Gastroesophageal sphincter (tissue), 4 donors: ENCODE measurements at places on chromosomes 11 and 22. TPM values are rescaled to one million over a fixed set of nuclear protein-coding genes. Genes with fewer than 3 reads are reported as not detected.

The LYVE1 gene
- 33.2 TPM for total RNA-seq

The GRAP2 gene
- 3.1 TPM for total RNA-seq

The SNX32 gene
- total RNA-seq = not detected

The POLD4 gene
- 66.6 TPM for total RNA-seq

The OTUB1 gene
- 48.7 TPM for total RNA-seq

The GANAB gene
- 87.8 TPM for total RNA-seq

DNA sequence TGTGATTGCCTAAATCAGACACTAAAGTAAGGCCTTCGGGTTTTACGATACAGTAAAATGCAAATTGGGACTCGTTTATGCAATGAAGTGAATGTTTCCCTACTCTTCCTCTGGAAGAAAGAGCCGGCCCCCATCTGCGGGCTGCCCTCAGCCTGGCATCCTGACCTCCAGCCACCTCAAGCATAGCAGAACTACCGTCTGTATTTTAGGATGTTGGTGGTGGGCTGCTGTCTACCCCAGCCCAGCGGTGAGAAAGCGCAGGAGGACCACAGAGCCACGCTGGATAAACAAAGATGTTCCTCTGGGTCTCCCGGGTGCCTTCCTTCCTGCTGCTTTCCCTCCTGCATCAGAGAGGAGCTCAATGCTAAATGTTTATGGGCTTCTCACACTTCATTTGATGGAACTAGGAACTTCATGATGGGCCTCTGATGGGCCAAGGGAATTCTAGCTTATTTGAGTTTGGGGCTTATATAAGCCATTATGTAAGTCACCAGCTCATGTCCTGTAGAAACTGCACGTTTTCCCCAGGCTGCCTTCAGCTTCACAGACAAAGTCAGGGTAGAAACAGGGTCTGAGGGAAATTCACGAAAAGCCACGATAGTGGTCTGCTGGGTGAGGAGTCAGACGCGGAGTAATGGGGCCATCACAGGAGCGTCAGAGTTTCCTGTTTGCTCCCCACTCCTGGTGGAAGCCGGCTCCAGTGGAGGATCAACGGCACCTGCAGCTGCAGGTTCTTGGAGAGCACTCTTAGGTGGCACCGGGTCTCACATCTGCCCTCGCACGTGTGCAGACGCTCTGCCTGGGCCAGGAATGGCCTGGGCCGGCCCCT lies 287.4 kb downstream of the BRD1 start:
- ATAC-seq = no peak

GRCh38 chr11:10476342-10476741 lies 21.3 kb downstream of the AMPD3 start:
- no peak for ATAC-seq

DNA sequence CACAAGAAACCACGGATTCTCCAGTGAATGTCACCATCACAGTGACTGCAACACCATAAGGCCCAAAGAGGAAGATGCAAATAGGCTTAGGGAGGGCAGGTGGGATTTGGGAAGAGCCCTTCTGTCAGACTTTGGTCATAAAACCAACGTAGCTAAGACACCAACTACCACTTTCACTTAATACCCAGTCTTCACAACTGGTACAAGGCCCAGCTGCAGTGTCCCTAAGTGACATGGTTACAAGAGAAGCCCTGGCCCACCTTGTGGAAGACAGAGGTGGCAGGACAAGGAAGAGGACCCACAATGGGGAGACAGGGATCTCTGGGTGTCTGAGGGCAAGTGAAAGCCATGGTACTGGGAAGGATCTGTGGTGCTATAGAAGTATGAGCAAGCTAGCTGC lies 10.0 kb downstream of the VSIG10L2 start:
- no peak for ATAC-seq

DNA sequence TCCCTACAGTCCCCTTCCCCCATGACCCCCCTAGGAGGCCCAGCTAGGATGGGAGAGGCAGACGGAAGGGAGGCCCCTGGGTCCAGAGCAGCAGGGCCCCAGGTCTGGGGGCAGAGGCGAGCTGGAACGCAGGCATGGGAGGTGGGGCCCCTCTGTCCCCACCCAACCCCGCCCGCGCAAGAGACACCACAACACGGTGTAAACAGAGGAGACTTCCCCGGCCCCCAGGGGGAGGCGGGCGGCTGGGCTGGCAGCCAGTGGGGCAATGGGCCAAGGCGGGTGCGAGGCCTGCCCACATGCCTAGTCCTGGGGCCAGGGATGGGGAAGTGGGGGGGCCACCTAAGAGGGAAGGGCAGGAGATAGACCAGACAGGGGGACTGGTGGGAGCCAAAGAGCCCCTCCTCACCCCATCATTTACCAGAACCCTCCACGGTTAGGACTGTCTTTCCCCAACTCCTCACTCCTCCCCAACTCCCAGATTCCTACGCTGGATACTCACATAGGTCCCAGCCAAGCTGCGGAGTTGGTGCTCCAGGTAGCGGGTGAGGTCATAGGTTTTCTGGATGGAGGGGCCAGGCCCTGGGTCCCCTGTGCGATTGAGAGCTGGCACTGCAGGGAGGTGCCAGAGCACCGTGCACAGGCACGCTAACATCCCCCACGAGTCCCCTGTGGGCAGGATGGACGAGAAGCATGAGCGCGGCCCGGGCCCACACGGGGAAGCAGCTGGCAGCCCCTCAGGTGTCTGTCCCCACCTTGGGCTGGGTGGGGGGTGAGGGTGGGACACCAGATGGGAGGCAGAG lies 6.2 kb downstream of the CLCF1 start:
- peak; percentile 32 for ATAC-seq

DNA sequence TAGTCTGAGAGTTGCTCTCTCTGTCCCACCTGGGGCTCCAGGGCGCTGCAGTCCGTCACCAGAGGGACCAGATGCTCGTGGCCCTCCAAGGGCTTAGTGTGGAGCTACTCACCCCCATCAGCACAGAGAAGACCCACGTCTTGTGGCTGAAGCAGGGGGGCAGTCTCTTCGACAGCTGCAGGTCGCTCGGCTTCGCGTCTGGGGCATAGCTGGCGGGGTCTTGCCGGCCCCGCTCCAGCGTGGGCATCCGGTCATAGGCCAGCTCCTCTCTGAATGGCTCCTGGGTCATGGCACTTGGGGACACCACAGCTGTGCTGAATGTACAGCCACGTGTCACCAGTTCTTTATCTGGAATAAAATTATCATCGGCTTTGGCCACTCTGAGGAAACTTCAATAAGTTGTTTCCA lies 608 bp downstream of the MLC1 start:
- ATAC-seq = no peak

DNA sequence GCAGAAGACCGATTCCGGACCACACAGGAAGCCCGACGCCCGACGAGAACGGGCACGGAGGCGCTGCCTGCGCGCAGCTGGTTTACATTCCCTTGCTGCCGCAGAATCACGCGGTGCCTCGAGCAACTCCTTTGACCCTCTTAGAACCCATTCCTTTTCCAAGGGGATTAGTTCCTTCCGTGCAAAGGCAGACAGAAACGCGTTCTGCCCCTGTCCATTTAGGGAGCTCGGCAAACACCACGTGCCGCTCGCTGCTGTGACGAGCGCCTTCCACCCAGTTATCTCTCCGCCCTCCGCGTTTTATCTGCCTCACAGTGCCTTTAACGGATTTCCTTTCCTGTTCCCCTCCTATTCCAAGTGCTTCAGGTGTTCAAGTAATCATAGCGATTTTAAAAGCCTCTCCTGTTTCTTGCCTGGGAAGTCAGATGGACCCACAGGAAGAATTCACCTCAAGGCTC lies 24.1 kb upstream of the MICAL3 start:
- ATAC-seq = no peak

DNA sequence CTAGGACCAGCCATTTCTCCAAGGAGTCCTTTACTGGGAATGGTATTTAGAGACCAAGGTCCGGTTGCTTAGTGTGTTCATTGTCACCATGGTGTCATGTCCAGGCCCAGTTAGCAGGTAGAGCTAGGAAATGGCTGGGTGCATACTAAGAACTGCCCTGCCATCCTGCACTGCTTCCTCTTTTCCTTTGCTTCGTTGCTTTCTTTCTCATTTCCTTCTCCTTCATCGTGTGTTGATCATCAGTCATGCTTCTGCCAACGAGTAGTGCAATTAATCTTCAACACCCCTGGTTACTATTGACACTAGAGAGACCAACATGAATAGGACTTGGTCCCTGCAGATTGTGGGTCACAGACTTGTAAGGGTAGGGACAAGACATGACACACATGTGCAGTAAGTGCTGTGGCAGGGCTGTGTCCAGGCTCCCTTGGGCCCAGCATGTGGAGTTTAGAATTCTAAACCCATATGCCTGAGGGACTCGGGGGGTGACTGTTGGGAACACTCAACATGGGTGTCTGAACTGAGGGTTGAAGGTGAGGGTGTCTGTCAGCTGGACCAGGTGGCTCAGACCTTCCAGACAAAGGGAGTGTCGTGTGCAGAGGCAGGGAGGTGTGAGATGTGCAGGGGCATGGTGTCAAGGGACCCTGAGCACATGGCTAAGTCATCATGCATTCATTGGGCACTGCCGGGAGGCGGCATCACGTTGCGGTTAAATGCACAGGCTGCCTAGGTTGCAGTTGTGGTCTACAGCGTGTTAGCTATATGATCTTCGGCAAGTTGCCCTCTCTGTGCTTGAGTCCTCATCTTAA lies 42.6 kb downstream of the ST14 start:
- ATAC-seq = no peak

DNA sequence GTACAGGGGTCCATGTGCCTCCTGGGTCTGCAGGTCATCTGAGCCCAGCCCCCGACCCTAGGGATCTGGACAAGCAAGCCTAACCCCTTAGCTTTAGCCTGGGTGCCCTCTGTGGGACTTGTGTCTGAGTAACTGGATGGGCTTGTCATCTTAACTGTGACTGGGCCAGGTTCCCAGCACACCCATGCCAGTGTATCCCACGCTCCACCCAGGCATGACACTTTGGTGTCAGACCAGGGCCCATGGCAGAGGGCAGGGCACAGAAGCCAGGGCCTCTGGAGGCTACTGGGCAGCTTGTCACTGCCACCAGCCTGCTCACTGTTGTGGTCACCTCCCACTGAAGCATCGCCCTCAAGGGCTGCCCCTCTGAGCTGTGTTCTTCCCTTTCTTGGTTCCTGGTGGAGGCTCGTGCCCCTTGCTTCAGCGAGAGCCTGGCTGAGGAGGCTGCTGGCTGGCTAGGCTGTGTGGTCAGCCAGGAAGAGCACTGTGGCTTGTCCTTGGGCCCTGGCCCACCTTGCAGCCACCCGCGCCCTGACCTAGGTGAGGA lies 80.8 kb downstream of the ST3GAL4 start:
- ATAC-seq = no peak

- ATAC-seq = no peak
Observed at GRCh38 chr11:76410851-76411357, 29.8 kb downstream of the GVQW3 start.

GRCh38 chr22:44592126-44592823 lies 94.2 kb upstream of the RTL6 start:
- ATAC-seq = no peak

- ATAC-seq = no peak
Observed at GRCh38 chr22:46432164-46433068, 96.9 kb downstream of the TRMU start.

DNA sequence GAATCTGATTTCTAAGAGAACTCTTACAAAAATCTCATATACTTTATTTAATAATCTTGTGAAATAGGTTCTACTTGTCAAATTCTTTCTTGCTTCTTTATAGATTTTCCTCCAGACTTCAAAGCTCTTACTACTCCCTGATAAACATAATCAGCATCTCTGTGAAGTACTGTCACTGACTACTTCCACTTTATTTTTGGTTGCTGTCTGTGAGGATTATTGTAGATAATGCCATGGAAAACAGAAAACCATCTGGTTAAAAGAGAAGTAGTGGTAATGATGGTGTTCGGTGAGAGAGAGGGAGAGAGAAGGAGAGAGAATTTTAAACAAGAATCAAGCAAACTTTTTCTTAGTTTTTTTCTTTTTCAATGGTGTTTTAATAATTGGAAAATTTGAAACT lies 152.3 kb downstream of the TMEM135 start:
- no peak for ATAC-seq

DNA sequence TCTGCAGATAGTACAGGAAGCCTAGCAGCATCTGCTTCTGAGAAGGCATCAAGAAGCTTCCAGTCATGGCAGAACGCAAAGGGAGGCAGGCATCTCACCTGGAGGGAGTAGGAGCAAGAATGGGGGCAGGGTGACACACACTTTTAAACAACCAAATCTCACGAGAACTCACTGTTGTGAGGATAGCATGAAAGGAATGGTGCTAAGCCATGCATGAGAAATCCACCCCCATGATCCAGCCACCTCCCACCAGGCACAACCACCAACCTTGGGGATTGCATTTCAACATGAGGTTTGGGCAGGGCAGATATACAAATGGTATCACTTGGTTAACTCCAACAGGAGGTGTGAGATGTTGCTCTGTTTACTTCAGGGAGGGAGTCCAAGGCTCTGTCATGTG lies 612.0 kb upstream of the KIRREL3 start:
- no peak for ATAC-seq

DNA sequence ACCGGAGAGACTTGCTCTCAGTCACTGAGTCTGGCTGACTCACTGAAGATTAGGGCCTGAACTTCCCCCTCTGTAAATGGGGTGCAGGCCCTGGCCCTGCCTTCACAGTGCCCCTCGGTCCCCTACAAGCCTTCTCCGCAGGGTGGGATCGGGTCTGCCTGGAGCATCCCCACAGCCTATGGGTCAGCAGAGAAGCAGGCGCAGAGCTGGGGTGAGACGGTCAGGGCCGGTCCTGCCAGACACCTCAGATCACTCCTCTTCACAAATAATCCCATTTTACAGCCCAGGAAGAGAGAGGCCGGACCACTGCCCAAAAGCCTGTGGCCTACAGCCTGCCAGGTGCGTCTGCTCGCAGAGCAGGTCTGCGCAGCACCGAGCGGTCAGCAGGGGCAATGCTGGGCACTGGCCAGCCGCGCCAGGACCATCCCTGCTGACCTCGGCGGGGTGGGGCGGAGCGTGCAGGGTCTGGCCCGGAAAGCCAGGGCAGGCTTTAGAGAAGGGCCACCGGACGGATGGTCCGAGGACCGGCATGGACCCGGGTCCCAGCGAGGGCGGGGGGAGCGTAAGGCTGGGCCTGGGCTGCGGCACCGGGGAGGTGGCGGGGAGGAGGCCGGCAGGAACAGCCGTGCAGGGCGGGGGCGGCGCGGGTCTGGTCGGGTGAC lies 522 bp upstream of the SEPTIN5 start:
- peak; percentile 29 for ATAC-seq

DNA sequence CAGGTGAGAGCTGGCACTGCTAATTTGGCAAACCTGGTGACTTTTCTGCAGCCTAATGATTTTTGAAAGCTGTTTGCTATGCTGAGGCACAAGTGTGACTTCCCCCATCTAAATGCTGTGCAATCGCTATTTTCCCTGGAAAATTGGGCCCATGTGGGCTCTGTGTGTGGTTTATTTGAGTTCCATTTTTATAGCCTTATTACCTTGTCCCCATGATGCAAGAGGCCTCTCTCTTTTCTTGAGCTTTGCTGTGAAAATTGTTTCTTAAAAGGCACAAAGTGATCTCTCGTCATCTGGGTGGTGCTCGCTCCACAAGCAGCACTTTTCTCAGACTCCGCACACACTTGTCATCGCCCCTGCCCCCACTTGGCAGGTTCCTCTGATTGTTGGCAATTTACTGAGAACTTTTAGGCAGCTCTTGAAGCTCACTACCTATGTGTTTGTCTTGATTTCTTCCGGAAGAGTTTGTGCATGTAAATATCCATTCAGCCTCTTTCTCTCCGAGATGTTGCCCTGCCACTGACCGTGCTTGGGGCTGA lies 24.9 kb downstream of the BMAL1 start:
- ATAC-seq = no peak

- no peak for ATAC-seq
Observed at GRCh38 chr11:122853971-122854446, 15.7 kb downstream of the CRTAM start.

GRCh38 chr11:133835593-133836548 lies 9.4 kb downstream of the SPATA19 start:
- no peak for ATAC-seq

- ATAC-seq = no peak
Observed at GRCh38 chr11:111982019-111982464, 43.2 kb upstream of the DLAT start.

GRCh38 chr11:69460540-69461257 lies 20.8 kb upstream of the LINC01488 start:
- ATAC-seq = no peak
